AG09319 (cell line): ENCODE measurements at places on chromosomes 6 and 20.

DNA sequence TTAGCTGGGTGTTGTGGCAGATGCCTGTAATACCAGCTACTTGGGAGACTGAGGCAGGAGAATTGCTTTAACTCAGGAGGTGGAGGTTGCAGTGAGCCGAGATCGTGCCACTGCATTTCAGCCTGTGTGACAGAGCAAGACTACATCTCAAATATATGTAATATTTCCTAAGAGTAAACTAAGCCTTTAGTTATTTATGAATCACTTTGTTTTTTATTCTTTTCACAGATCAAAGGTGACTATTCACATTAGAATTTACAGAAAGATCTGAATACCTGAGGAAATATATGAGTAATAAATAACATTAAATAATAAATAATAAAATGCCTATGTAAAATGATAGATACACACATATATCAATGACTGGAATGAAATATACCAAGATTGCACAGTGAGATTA, 630.8 kb upstream of the IMPG1 start:
- DNase-seq: no peak

DNA sequence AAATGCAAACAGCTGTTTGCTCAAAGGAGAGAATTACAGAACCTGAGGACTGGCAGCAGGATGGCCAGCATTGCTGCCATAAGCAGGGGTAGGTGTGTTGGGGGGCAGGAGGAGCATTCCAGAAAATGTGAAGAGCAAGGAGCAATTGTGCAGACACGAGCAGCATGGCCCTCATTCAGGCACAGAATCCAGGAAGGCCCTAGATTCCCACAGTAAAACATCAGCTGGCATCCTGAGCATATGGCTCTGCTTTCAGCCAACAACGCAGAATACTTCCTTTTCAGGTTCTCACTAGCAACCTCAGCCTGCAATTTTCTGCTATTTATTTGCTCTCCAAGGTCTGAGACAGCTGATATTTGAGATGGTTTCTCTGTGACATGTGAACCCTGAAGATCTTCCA, 243.4 kb upstream of the POU3F2 start:
- DNase-seq: no peak

DNA sequence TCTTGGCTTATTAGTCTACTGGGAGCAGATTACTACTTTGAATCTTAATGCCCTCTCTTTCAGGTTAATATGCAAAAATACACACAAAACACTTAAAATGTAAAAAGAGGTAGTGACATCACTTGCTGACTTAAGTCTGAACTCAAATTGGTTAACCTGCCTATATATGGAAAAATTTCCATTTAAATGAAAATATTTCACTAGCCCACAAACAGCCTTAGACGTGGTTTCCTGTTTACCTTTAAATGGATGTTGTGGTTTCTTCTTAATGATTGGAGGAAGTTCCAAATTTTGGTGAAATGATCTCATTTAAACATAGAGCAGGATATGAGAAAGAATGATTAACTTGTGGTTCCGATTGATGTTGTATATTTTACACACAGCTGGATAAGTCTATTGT, 553.7 kb downstream of the CD109 start:
- DNase-seq: peak; percentile 62

DNA sequence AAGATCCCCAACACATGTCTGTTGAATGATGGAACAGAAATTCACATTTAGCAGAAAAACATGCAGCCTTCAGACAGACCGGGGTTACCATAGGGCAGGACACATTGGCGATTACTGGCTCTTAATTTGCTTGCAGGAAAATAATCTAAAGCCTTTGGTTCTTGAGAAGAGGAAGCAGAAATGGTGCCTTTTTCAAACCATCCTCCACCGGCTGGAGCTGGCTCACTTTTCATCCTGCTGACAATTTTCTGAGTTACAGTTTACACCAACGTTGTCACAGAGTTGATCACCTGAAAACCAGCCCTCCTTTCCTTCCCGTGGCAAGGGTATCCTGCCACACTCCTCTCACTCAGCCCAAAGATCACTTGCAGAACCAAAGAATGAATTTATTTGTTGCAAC, 32.6 kb downstream of the SF3B5 start:
- DNase-seq: no peak

DNA sequence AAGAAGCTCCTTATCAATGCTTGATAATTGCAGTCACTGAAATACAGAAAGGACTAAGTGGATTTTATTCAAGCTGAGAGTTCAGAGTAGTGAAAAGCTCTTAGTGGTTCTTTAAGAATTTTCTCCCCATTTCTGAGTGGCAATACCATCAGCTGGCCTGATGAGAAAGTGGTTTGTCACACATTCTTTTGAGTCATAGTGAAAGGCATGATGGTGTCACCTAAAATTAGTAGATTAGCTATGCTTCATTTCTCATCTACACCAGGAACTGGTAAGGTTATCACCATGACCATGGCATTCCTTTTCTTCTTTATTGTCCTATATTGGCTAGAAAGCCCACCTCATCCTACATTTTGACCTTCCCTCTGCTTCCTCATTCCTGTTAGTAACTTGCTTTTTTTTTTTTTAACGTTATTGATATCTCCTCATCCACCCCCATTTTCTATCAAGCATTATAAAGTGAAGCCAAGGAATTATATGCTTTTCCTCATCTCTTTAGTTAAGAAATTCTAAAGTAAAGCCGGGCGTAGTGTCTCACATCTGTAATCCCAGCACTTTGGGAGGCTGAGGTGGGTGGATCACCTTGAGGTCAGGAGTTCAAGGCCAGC, 67.4 kb upstream of the LOC128125822 start:
- DNase-seq: no peak

- no peak for DNase-seq
Observed at GRCh38 chr6:24778121-24778520, 3.4 kb downstream of the GMNN start.

GRCh38 chr6:87881342-87881895, 166.2 kb upstream of the SPACA1 start:
- DNase-seq: no peak

DNA sequence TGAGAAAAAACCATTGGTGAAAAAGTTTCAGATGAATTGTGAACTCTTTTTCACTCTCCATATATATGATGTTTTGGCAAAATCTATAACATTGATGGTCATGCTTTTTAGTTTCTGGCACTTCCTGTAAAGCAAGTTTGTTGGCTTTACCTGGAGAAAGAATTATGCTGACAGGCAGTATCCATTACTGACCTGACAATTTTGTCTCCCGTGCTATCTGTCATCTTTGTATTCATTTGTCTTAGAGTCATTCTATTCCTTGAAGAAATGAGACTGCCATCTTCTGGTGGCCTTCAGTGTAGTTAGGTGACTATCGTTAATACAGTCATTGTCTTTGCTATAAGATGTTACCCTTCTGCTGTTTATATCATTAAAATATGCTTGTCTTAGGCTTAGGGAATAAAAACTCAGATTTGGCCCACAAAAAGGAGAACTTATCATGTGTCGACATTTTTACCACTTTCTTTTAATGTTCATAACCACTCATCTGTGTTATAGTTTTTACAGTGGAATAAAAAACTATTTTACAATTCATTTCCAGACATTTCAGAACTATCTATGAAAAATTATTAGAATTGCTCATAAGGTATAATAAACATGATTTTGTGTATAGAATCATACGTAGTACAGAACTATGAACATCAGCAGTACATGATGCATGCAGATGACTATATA, 707.0 kb downstream of the EPM2A start:
- no peak for DNase-seq
